SK-N-MC (cell line): ENCODE measurements at places on chromosomes 6 and 20.

- DNase-seq, result no peak
These were observed 147.5 kb upstream of the PLN start for GRCh38 chr6:118400582-118400981.

- DNase-seq, result peak; percentile 40
These were observed 343.0 kb upstream of the ZFP64 start for GRCh38 chr20:52534616-52535015.

DNA sequence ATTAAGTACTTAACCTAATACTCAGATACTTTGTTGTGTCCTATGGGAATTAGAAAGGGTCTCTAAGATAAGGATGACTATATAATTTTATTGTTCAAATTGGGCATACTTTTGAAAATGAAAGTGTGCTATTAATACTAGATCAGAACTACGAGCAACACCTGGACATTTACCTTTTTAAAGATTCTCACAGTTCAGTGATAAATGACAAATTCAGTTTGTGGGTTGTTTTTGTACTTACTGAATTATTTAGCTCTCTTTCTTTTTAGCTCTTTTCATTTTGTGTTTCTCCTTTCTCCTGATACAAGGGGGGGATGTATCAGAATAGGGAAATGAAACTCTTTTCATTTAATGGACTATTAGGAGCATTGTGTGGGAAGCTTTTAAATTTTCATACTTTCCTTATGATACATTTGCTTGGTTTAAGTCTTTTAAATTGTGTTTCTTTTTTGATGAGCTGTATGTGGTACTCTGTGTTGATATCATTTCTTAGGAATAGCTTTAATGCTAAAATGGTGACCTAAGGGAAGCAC, 47.5 kb downstream of the PHF3 start:
- no peak for DNase-seq

DNA sequence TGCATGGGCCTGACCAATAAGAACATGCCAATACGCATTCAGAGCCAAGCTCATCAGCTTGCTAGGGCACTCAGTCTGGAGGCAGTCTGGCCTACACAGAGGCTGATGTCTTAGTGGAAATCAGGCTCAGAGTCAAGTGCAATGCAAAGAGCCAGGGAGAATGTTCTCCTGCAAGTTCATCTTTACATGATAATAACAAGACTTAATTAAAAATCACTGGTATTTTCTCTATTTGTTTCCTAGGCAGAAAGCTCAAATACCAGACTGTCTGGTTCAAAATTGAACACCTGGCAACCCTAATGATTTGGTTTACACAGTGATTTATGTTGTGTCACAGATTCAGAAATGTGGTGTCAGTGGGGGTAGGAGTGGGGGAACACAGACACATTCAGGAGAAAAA, 689.3 kb upstream of the FLRT3 start:
- DNase-seq, result no peak

- no peak for DNase-seq
These were observed 302.1 kb downstream of the ZNF217 start for GRCh38 chr20:53291548-53291947.

DNA sequence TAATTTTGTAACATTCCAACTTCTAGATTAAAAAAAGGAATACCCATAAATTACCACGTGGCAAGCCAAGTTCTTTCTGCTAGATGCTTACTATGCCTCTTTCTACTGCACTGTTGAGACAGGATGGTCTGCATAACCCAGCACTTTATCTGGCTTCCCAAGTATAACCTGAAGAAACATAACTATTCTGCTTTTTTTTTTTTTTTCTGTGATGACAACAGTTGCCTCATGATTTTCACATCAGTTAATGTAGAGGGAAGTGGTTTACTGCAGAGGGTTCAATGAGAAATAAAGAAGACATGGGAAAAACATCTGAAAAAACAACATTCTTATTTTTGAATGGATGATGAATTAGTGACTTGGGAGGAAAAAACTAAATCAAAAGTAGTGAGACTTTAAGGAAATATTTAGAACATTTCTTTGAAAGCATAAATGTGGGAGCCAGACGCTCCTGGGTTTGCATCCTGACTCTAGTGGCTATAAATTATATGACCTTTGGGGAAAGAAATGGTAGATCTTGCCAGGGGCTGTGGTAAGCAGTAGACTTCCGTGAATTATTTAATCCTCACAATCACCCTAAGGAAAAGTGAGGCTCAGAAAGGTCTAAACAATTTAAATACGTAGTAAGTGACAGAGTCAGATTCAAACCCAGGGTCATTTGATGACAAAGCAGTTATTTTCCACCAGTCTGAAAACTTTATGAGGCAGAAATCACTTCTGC, 230.7 kb downstream of the PHACTR1 start:
- DNase-seq, result no peak

DNA sequence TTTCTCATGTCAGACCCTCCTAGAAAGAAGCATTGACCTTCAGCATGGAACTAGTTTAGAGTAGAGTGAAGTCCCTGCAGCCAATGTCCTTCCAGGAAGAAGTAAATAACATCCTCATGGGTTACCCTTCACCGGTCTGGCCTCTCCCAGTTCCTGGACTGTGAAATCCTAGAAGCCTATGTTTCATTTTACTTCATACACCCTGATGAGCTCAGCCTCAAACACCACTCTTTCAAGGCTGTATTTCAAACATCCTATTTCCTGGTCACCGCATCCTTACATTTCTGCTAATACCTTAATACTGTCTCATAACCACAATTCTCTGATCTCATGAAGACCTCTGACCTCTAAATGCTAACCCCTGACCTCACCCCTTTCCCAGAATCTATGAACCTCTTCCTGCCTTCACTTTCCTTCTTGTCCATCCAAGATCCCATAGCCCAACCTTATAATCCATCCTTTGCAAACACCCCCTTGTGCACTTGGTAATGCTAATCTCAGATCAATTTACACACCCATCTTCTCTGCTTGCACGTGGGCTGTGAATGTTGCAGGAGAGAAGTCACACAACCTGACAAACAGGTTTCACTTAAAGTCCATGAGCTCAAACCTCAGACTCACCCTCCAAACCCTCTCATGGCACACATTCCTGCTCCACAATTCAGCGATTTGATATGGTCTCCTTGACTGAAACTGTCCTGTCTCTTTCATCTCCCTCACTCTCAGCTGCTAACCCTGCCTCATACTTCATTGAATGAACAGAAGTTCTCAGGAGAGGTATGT, 30.2 kb downstream of the SLC2A10 start:
- DNase-seq, result no peak

GRCh38 chr6:113564371-113565171, 292.6 kb upstream of the MARCKS start:
- DNase-seq, result peak; percentile 77

- DNase-seq, result no peak
These were observed 111.0 kb downstream of the SOBP start for GRCh38 chr6:107600936-107601335.

- DNase-seq, result no peak
These were observed 126.7 kb downstream of the BCAS1 start for GRCh38 chr20:53943522-53944291.

DNA sequence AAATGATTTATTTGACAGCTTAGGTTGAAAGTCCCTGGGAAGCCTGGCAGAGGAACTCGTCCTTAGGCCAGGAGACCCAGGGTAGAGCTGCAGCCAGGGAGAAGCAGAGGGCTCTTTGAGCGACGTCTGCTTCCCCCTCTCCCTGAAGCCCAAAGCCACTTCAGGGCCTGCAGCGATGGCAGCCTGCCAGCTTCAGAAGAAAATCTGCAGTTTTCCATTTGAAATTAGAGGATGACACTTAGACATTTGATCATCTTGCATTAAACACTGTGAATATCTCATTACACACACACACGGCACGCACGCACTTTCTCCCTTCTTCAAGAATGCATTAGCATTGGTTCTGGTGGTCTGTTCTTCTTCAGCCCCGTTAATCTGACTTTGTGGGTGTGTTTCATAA, 96.5 kb downstream of the PLEKHG1 start:
- no peak for DNase-seq

GRCh38 chr6:163930012-163930411, 515.5 kb downstream of the QKI start:
- DNase-seq, result no peak

DNA sequence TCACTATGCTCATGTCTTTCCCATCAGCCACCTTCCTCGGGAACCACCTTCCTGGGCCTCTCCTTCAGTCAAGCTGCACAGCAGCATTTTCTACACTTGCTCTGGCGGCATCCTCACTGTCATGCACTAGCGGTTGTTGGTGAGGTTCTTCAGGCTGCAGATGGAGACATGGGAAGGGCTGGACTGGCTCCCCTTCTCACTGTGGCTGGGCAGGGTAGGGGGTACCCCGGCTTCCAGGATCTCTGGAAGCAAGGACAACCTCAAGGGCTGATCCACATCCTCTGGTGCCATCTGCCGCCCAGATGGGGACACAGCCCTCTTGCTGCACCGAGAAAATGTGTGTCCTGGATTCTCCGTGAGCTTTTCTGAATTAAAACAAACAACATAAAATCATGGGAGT, 180.1 kb upstream of the RNF24 start:
- DNase-seq, result no peak

- DNase-seq, result no peak
These were observed 49.8 kb downstream of the FRK start for GRCh38 chr6:116010790-116011401.

DNA sequence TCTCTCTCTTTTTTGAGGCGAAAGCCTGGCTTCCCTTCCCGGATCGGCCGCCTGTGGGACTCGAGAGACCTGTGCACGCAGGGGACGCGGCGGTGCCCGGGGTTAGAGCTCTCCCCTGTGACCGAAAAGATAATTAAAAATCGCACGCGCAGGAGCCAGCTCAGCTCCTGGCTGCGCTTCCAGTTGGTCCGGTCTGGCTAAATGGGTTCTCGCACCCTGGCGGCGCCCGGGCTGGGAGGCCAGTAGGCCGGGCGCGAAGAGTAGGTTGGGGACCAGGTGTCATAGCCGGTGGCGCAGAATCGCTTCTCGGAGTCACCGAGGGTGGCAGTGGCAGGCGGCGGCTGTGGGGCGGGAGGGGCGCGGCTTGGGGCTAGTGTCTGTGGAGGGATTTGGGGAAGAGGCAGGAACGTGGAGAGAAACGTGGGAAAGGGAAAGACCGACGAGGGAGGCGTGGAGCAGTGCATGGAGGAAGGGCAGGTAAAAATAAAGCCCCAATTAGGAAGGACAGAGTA, 41.9 kb upstream of the SUPT3H start:
- DNase-seq, result no peak

GRCh38 chr6:35742842-35743241, 6.0 kb downstream of the ARMC12 start:
- no peak for DNase-seq

- no peak for DNase-seq
These were observed 126.0 kb downstream of the SCML4 start for GRCh38 chr6:107698146-107698545.

GRCh38 chr6:143195349-143195845, 134.7 kb downstream of the AIG1 start:
- no peak for DNase-seq
